ENCODE measurements at places on chromosomes 1 and 21. TPM values are rescaled to one million over a fixed set of nuclear protein-coding genes. Genes with fewer than 3 reads are reported as not detected.

- H3K4me1 ChIP-seq: peaks cover 12% of the 10 kb centered on the region
- H3K27me3 ChIP-seq: no peaks in the 10 kb centered on the region
Measured at GRCh38 chr1:63648689-63649088, 55.5 kb downstream of the PGM1 start.

DNA sequence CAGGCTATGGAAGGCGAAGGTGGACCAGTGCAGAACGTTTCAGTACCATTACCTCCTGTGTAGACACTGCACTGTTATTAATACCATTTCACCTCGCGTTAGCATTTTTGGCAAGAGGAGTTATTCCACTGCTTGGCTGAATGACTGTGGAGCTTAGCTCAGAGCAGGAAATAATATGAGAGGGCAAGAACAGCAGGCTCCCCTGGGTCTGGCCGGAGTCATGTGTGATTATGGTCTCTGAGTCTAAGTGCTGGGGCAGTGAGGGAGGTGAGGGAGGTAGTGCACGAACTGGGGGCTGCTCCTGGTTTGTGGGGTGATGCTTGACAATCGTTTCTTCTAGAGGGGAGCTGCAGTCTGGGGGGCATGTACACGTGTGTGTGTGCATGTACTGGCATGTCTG, 82.9 kb downstream of the MDM4 start:
- no peaks in the 10 kb centered on the region for H3K36me3 ChIP-seq
- no peak overlapping the region for H3K27ac ChIP-seq
- H3K4me1 ChIP-seq: no peaks in the 10 kb centered on the region
- no peaks in the 10 kb centered on the region for H3K27me3 ChIP-seq
- no peak for DNase-seq
- no peak overlapping the region for H3K4me3 ChIP-seq

DNA sequence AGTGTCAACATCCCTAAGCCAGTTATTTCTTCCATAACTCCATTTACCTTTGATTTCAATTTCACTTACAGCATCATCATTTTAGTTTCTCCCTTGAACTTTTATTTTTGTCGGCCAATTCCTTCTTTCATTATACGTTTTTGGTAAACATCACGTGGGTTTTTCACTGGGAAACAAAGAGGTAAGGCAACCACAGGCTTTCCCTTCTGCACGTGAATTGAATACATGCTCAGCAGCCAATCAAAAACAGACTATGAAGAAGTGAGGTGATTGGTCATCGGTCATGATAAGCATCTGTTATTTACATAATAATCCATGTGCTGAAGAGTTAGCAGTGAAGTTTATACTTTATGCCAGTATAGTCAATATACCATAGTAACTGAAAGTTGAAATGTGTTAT, 98.7 kb downstream of the NCAM2 start:
- DNase-seq: no peak
- H3K27me3 ChIP-seq: no peaks in the 10 kb centered on the region
- peaks cover 5% of the 10 kb centered on the region for H3K4me1 ChIP-seq
- H3K27ac ChIP-seq: no peak overlapping the region

DNA sequence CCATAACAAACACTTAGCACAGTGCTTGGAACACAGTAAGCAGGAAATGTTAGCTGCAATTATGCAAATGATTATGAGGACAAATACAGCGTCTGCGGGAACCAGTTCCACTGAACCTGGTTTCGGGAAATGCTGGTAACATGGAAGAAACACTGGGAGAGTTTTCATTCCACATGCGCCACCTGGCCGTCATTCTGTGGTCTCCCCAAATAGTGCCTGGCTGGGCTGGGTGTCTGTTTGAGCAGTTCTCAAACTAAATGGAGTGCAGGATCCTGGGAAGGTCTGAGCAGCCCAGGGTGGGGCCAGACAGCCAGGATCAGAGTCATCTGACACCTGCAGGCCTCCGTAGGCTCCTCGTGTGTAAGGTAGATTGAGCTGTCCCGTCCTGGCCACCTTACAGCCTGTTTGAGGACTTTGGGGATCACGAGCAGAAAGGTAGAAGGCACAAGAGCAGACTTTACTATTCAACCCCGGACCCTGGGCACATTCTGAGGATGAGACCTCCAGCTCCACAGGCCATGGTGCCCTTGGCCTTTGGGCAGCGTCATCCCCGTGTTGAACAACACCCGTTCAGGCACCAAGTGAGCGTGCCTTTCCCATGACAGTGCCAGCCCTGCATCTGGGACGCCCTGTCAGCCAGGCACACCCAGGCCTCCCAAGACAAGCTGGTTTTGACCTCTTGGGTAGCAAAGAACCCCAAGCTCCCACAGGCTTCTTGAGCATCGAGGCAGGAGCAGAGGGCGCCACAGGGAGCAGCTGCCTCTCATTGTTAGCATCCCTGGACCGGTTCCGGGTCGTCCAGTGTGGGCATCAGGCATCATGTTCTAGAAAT, 101.9 kb downstream of the PRDM2 start:
- H3K27ac ChIP-seq: no peak overlapping the region
- no peaks in the 10 kb centered on the region for H3K27me3 ChIP-seq
- no peaks in the 10 kb centered on the region for H3K36me3 ChIP-seq
- H3K4me1 ChIP-seq: peaks cover 5% of the 10 kb centered on the region

GRCh38 chr1:217343907-217344306, 287.0 kb downstream of the GPATCH2 start:
- no peaks in the 10 kb centered on the region for H3K27me3 ChIP-seq
- H3K4me1 ChIP-seq: no peaks in the 10 kb centered on the region
- no peak overlapping the region for H3K27ac ChIP-seq
- no peaks in the 10 kb centered on the region for H3K36me3 ChIP-seq
- H3K4me3 ChIP-seq: no peak overlapping the region
- no peak for DNase-seq

Gene KRTAP10-9
- not detected for total RNA-seq

Gene C1QB
- 374 TPM for total RNA-seq

DNA sequence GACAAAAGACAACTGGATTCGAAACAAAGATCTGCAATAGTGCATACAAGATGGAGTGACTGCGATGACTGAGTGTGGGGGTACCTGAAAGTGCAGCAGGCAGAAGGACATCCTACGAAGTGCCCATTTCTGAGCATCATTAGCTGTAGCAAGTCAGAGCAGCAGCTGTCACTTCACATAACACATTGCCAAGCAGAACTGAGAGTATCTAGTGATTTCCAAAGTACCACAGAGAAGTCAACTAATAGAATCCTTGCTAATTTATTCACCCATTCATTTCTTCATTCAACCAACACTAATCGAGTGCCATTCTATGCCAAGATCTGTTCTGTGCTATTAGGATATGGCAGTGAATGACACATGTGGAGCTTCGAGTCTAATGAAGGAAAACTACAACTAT, 31.6 kb upstream of the CAMSAP2 start:
- no peak overlapping the region for H3K4me3 ChIP-seq
- H3K27ac ChIP-seq: no peak overlapping the region
- DNase-seq: no peak
- no peaks in the 10 kb centered on the region for H3K27me3 ChIP-seq
- no peaks in the 10 kb centered on the region for H3K36me3 ChIP-seq
- no peaks in the 10 kb centered on the region for H3K4me1 ChIP-seq

GRCh38 chr1:97200595-97200994, 479.0 kb downstream of the PTBP2 start:
- no peak overlapping the region for H3K27ac ChIP-seq
- DNase-seq: no peak
- no peaks in the 10 kb centered on the region for H3K27me3 ChIP-seq
- H3K36me3 ChIP-seq: no peaks in the 10 kb centered on the region
- H3K4me3 ChIP-seq: no peak overlapping the region
- no peaks in the 10 kb centered on the region for H3K4me1 ChIP-seq
